ENCODE measurements at places on chromosomes 3 and 15.

DNA sequence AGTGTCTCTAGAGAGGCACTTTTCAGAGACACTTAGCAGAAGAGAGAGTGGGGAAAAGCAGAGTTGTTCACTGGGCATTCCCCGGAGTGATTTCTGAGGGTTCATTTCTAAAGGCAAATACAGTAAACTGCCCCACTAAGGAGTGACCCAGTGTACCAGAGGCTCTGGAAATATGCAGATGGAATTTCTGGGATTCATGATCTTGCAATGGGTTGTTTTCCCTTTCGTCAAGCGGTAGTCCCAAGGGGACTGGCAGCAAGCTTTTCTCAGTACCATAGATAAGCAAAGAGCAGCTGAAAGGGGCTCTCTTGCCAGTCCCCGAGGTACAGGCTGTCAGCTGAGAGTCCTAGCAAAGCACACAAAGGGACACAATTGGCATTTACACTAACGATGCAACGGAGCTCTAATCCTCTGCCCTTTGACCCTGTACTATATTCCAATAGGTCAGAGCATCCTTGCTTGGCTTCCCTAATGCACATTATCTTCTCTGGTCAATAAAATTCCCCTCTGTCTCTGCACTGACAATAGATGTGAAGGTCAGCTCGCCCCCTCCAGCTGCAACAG is 155.6 kb downstream of the SEMA6D start:
- DNase-seq, result peak; percentile 14

- no peak for DNase-seq
These were observed 74.4 kb downstream of the ZIC1 start for GRCh38 chr3:147483578-147483977.

GRCh38 chr15:46460431-46461094 is 825.7 kb downstream of the SQOR start:
- DNase-seq, result no peak

- DNase-seq, result no peak
These were observed 666.6 kb upstream of the UBE2E2 start for GRCh38 chr3:22536541-22536940.

DNA sequence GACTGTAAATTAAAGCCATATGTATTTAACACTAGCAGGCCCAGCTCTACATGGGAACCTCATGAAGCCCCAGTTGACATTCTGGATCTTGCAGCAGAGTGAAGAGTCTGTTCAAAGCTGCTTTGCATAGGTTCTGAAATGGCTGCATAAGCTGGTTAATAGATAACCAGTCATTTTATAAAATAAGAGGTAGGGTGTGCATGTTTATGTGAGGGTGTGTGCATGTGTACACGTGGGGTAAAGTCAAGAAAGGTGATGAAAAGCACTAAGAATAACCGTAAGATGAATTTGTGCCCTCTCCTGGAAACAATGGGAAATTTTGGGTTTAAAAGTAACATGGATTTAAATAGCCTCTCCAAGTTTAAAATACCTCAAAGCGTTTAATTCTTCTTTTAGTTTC is 33.0 kb downstream of the PAQR9 start:
- no peak for DNase-seq
